ENCODE measurements at places on chromosomes 1 and 21. TPM values are rescaled to one million over a fixed set of nuclear protein-coding genes. Genes with fewer than 3 reads are reported as not detected.

Gene PRDM16
- 11.3 TPM for polyA plus RNA-seq

Gene NCF2
- 2.5 TPM for polyA plus RNA-seq

Gene MRPL24
- 230 TPM for polyA plus RNA-seq

Gene SPRR5
- not detected for polyA plus RNA-seq

Gene PEX14
- polyA plus RNA-seq, result 28.7 TPM

Gene CCDC17
- polyA plus RNA-seq, result 2.0 TPM

DNA sequence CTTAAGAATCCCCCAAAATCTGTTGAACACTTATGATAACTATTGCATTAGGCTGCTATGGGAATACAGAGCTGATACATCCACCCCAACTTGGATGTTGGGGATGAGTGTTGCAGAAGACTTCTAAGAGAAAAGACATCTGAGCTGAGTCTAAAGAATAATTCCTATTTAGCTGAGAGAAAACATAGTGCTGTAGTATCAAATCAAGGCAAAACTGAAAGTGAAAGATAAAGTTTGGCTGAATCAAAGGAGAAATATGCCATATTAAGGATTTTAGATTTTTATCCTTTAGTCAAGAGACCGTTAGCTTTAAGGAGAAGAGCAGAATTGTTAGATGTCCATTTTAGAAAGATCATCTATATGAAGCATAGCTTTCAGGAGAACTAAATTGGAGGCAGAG, 726.9 kb upstream of the PTBP2 start:
- no peak for DNase-seq

DNA sequence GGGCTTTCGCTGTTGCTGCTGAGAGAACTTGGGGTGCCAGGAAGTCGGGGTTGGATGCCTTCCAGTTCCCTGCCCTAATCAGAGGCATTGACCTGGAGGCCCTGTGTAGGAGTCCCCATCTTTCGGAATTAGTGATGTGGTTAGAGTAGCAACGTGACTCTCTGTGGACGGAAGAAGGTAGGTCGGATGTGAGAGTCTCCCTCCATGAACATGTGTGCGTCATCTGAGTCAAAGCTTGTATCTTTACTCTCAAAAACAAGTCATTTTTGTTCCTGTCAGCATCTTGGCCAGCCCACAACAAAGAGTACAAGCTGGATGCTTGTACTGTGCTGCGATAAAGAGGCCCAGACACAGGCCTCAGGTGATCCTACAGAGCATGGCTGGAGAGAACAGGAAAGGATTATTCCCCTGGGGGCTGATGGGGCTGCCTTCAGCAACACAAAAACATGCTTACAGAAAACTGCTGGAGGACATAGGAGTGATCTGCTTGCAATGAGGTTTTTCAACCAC, 31.0 kb upstream of the IL10 start:
- DNase-seq, result no peak

DNA sequence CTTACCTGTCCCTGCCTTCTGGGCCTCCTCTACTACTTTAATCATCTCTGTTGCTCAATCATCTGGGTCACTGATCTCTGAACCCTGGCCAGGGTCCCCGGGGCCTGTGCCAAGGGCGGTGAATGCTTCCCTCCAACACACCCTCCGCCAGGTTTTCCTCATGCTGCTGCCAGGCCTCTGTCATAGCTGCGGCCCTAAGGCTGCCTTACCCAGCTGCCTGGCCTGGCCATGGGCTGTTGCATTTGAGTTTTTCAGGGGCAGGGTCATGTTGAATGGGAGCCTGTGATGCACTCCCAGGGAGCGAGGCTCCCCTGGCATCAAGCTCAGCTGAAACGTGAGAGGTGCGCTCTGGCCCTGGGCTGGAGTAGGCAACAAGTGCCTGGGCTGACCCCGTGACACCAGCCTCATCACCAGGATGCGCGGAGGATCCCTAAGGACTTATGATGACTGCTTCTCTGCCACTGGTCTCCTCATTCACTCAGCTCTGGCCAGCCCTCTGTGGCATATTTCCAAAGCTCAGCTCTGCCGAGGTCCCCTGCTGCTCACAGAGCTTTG, 7.6 kb downstream of the EDN2 start:
- DNase-seq, result peak; percentile 73

- DNase-seq, result no peak
Observed at GRCh38 chr1:243268751-243269460, 13.1 kb downstream of the SDCCAG8 start.

GRCh38 chr1:8395433-8395866, 77.5 kb downstream of the SLC45A1 start:
- no peak for DNase-seq

GRCh38 chr21:35924714-35925301, 135.5 kb downstream of the SETD4 start:
- DNase-seq, result no peak

DNA sequence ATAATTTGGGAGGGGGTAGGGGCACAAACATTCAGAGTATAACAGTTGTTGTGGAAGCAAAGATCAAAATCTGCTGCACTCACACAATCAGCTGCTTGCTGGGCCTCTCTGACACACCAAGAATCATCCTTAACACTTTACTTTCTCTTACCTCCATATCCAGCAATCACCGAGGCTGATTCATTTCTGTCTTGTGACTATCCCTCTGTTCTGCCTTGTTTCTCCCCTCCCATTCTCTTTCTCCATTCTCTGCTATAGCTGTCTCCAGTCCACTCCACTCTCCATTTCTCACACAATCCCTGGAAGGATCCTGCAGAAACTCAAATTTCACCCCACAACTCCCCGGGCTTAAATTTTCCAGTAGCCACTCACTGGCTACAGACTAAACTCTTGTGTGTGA, 91.8 kb upstream of the NGF start:
- DNase-seq, result no peak

DNA sequence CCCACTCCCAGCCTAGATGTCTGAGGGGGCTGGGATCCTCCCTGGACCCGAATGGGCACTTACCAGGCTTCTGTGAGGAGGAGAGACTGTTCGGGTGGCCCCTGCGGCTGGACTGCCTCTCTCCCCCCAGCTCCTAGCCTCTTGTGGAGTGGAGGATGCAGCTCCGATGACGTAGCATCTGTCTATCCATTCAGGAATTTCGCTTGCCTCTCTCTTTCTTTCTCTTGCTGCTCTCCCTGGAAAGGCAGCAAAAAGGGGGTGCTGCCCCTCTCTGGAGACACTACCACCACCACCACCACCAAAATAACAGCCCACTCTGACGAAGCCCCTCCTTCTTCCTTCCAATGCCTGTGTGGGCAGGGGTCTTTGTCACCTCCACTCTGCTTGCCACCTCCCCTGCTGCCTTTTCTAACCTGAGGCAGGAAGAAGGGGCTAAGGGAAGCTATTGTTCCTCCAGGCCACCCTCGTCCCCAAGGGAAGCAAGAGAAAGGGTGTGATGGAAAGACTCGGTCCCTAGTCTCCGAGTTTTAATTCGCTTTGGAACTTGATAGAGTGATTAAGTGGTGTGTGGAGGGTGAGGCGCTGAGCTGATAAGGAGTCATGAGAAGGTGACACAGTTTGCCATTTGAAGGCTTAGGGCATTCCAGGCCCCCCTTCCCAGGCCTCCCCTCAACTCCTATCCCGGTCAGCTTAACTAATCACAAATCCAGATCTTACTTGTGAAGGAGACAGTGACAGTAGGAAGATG, 60.5 kb downstream of the RHBG start:
- no peak for DNase-seq

GRCh38 chr1:12135612-12136011, 31.2 kb upstream of the TNFRSF1B start:
- DNase-seq, result peak; percentile 58

DNA sequence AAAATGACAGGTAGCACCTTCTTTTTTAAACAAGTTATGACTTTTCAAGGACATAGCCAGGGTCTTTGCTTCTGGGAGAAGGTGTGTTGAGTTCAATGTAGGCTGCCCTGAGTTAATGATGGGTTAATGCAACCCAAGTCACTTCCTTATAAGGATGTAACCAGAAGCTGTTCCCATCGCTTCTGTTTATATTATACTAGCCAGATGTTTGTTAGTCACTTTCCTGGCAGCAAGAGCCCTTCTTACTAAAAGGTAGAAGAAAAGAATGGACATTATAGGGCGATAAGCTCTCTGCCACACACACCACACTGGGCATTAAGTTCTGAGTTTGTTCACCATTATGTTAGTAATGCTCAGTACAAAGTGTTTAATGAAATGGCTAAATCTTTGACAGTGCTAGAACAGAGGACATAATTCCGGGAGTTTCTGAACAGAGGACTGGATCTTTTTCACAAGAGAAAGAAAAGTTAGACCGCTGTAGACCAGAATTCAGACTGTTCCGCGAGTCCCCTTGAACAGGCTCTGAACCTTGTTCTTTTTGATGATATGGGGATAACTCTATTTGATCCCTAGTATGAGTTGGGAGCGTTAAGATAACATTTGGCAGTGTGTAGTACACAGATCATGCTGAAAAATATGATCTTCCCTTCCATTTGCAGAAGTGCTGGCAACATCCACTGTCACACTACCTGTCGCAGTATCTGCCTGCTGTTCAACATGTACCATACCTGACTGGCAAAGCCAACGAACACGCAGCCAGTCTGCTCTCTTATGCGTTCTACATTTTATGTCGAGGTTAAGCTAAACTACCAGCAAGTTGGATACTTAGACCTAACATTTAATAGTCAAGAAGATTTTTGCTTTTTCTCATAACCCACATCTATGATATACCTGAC, 41.0 kb downstream of the DEGS1 start:
- DNase-seq, result no peak

DNA sequence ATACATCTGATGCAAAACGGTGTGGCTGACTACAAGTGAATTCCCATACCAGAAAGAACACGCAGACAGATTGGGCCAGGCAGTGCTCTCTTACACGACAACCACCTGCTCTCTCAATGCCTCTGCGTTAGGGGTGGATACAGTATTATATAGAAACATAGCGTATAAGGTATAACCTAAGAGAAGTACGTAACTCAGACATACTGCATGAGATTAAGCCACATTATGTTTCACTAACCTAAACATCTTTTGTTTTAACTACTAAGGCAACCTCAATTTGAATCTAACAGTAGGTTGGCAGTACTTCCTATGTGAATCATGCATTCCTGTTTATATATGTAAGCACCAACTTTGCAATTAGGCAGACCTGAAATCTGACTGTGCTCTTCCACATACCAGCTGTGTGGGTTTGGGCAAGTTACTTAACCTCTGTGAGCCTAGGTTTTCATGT, 58.1 kb upstream of the COA6 start:
- no peak for DNase-seq

DNA sequence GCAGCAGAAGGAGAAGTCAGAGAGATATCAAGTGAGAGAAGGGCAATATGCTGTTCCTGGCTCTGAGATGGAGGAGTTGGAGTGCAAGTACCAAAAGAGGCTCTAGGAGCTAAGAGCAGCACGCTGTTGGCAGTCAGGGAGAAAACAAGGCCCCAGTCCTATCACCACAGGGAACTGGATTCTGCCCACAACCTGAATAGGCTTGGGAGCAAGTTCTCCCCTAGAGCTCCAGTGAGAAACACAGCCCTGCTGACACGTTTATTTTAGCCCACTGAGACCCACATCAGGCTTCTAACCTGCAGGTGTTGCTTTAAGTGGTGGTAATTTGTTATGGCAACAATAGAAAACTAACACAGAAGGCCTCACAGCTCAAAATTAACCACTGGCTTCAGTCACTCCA, 31.8 kb upstream of the ZNF644 start:
- no peak for DNase-seq

DNA sequence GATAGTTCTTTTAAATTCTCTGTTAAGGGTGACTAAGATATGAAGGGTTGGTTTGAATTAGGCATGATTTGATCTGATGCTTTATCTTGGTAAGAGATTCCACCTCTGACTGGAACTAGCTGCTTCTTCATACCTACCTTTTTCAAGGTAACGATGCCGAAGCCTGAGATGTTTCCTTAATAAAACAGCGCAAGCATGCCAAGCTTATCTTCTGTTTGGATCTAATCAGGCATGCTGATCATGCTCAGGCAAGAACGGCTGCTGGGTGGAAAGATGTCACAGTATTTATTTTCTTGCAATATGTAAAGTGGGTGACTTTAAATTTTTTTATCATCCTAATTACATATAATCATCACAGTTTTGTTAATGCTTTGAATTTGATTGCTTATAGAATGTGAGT, 148.7 kb downstream of the ADGRL2 start:
- no peak for DNase-seq

DNA sequence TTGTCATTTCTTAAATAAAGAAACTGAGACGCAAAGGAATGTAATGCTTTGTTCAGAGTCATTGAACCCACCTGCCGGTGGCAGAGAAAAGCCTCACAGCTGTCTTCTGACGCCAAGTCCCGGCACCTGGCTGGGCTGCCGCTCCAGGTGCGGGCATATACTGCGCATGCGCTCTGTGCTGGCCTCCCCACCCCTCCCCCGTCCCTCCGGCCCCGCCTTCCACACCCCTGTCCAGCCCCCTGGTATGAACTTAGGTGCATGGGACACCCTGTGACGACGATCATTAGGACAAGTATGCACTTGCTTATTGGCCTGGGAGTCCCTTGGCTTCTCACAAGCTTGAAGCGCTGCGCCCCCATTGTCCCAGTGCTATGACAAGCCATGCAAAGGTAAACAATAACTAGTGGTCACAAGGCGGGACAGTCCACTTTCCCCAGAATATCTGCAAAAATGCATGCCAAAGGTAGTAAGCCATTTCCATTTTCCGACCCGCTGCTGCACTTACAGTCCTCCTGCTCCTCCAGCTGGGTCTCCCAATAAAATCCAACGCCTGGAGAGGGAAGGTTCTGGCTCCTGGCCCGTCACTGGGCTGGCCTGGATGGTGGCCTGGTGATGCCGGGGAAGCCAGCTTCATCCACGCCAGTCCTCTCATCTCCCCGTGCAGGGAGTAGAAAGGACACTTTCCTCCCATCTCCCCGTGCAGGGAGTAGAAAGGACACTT, 100.4 kb downstream of the PSMG1 start:
- DNase-seq, result no peak

DNA sequence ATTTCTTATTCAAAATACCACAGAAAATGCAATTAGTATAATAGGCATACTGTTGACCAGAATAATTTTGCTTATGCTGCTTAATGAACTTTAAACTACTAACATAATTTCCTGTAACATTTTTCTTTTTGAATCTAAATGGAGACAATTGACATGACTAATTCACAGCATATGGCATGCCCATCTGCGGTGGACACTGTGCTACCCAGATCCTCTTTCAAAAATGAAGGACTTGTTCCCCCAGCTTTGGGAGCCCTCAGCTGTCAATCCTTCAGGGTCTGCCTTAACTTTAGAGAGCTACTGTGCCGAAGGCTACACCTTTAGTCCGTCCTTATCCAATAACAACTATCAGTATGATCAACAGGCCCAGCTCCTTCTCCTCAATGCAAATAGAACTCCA, 789.0 kb downstream of the PLA2G4A start:
- no peak for DNase-seq

- no peak for DNase-seq
Observed at GRCh38 chr1:29635501-29636263, 399.4 kb downstream of the PTPRU start.
